ENCODE measurements at places on chromosomes 13 and 19. TPM values are rescaled to one million over a fixed set of nuclear protein-coding genes. Genes with fewer than 3 reads are reported as not detected.

- DNase-seq: peak; percentile 42
Measured at GRCh38 chr13:113526466-113527220, 36.1 kb upstream of the DCUN1D2 start.

- DNase-seq: no peak
Measured at GRCh38 chr13:37113534-37113933, 8.1 kb upstream of the CSNK1A1L start.

DNA sequence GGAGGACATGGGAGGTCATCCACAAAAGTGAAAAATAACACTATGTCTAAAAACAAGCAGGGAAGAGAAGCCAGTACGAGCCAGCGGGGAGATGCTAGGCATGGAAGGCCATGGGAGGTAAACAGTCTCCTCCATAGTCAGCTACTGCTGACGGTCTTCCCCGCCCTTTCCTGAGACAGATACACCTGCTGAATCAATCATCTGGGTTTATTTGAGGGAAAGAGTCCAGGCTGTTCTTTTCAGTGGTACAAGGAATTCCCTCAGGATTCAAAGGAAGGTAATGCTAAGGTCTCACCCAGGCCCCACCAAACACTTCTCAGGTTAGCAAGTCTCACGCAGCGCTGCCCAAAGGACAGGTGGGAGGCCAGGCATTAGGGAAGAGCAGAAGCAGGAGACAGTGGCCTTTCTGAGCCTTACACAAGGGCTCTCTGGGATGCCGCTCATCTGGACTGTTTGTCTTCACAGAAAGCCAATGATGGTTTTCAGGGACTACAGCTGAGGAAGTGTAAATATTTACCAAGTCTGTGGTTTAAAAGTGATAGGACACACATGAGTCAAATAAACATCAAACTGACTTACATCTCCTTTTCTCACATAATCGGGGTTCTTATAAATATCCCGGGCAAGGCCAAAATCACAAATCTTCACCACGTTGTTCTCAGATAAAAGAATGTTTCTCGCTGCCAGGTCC, 173.9 kb downstream of the FLT1 start:
- DNase-seq: no peak

- DNase-seq: no peak
Measured at GRCh38 chr13:43364210-43365038, 341.0 kb downstream of the DNAJC15 start.

- DNase-seq: peak; percentile 63
Measured at GRCh38 chr19:6271721-6272410, 7.9 kb downstream of the MLLT1 start.

DNA sequence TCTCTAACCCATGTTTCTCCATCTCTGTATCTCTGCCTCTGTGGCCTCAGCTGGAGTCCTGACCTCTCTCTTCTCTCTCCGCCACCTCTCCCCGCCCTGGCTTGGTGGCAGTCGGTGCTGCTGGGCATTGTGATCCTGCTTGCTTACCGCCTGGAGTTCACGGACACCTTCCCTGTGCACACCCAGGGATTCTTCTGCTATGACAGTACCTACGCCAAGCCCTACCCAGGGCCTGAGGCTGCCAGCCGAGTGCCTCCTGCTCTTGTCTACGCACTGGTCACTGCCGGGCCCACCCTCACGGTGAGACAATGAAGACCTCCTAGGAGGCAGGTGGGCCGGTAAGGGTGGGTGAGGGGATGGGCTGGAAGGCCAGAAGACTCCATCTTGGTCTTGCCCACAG, 4.2 kb downstream of the PLPPR2 start:
- DNase-seq: no peak

- no peak for DNase-seq
Measured at GRCh38 chr19:38980583-38981374, 5.2 kb upstream of the FBXO17 start.

DNA sequence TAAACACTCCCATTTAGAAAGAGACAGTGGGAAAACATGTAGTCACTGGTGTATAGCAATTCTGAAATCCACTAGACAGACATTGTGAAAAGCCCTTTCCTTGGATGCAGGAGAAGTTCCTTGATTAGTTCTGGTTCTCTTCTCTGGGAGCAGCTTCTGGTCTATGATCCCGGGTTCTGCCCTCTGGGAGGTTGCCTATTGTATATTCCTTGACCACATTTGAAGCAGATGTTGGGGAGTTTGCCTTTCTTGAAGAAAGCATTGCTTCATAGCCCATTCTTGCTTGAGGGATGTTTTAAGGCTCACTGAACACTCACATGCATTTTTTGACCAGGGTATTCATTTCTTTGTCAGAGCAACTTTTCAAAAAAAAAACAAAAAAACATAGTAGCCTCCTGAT, 211.9 kb downstream of the NDFIP2 start:
- no peak for DNase-seq

NFIX gene
- total RNA-seq: 177 TPM
